H9 (cell line): ENCODE measurements at places on chromosomes 11 and 22. TPM values are rescaled to one million over a fixed set of nuclear protein-coding genes. Genes with fewer than 3 reads are reported as not detected.
A peak's percentile ranks its signal among the peaks of the same experiment; 100 is the strongest.

DNA sequence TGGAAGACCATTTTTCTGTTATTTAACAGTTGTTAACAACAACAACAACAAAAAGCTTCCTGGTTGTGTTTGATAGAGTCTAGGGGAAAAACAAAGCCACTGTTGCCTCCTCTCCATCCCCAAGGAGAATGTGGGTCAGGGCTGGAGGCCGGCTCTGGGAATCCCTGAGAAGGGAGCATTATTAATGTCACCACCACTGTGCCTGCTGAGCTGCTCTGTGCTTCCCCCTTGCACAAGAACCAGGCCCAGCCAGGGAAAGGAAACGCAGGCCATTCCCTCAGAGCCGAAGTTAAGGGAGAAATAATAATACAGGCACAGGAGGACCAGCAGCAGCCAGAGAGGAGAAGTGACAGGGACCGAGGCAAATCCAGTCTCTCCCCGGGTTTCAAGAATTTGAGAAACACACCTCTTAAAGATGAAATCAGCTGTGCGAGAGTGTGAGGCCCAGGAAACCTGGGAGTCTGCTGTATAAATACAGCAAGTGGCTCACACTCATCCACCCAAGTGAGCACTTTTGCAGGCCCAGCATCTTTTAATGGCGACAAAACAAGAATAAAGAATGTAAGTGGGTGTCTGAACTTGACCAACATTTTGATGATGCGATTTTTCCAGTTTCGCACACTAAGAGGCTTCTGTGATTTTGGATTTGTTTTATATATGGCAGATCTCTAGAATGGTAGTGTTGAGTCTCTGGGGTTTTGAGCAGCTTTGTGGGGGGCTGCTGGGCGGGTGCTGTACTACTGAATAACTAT lies 539.2 kb downstream of the NTM start:
- no peak for DNase-seq

DNA sequence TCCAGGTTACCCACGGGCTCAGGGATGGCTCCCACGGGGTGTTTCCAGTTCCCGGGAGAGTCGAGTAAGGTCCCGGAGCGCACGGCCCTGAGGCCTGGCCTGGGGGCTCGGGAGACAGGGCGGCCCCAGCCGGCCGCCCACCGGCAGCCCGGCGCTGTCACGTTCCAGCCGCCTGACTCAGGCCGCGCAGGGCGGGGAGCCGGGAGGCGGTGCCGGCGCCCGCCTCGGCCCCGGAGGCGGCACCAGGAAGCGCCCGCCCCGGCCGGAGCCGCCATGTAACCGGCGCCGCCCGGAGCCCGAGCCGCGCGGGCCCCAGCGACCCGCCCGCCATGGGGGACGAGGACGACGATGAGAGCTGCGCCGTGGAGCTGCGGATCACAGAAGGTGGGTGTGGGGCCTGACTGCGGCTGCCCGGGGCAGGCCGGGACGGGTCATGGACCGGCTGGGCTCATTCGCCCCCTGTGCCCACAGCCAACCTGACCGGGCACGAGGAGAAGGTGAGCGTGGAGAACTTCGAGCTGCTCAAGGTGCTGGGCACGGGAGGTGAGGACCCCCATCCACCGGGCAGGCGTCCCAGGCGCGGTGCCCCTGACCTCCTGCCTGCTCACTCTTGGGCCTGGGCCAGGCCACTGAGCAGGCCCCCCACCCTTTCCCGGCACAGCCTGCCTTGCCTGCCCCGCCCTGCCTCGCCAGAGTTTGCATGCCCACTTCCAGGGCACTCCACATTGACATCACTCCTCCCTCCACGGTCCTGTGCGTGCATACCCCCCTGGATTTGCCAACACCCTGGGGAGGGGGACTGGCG lies at the start of gene RPS6KA4:
TSS of gene RPS6KA4 (plus strand) at position 256 of the 805 bp plus-strand sequence. CDS start at position 330, 74 bp downstream.
- no peak for DNase-seq

DNA sequence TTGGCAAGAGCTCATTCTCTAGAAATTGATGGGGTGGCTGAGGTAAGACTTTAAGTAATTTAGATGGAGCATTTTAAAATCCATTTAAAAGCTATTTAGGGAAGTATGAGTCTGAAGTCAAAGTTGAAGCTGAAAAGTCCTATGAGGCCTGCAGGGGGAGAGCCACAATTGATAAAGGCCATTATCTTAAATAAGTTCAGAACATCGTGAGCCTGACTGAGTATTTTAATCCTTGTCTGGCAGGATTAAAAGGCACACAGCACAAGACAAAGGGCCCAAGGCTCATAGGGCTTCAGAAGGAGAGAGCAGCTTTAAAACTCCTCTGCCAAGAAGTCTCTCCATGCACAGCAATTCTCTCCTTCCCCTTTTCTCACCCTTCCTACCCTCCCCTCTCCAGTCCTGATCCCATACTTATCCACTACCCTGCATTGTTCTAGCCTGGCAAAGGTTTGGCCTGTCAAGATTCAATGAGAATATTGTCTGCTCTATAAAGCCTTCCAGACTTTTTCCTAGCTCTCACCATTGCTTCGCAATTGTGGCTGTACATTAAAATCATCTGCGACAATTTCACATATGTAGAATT lies 1312.9 kb downstream of the FAM181B start:
- peak; percentile 34 for DNase-seq

DNA sequence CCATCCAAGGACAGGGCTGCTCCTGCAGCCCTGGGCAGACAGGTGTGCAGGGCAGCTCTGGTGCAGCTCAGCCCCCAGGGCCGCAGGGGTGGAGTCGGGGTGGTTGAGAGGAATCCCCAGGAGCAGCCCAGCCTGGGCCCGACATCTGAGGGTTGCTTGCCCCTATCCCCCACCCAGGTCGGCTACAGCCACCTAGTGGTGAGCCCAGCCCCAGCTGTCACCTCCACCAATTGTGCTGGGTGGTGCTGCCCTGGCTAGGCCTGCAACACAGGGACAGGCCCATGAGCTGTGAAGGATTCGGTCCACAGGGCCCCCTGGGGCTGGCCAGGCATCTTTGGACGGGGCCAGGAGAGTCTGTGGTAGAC lies 29.6 kb downstream of the RTN4R start:
- DNase-seq: peak; percentile 92

- no peak for DNase-seq
Observed at GRCh38 chr11:2924821-2925675, 4.2 kb downstream of the PHLDA2 start.

GRCh38 chr22:49006207-49007012 lies 821.3 kb downstream of the BRD1 start:
- DNase-seq: peak; percentile 12

- DNase-seq: no peak
Observed at GRCh38 chr11:87266751-87267150, 229.0 kb downstream of the TMEM135 start.

DNA sequence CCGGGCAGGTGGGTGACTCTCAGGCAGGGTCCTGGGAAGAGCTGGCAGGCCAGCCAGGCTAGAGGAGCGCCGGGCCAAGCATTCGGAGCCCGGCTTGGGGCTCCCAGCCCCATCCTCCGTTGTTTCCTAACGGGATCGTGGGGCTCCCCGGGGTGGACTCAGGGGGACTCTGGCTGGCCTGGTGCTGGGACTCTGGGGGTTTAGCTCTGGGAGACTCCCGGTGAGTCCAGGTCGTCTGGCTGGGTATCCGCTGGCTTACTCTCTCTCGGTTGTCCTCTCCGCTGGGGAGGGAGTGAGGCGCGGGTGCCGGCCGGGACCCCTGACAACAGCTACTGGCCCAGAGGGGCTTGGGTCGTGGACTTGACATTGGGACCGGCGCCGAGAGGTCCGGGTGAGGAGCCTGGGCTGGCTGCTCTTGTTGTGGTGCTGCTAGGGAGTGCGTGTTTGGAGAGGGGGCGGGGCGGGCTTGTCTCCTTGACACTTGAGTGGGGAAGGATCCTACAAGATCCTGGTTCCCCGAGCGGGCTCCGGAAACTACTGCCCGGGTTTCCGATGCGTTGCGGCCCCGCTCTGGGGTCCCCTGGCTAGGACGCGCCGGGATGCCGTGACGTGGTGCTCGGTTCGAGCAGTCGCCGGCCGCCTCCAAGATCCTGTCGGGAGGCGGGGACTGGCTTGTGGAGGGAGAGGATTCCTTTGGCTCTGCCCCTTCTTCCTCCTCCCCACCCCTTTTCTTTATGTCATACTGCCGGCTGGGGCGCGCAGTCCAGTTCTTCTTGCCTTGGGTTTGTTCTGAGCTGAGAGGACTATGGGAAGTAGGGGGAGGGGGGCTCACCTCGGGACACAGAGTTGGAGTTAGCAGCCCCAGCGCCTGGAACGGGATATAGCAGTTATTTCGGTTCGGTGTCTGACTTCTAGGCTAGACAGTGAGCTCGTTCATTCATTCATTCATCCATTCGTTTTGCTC lies 585 bp downstream of the EMSY start:
- DNase-seq: peak; percentile 88

- no peak for DNase-seq
Observed at GRCh38 chr11:104106136-104106754, 57.7 kb downstream of the PDGFD start.

GRCh38 chr22:33472462-33473344 lies 414.5 kb upstream of the SYN3 start:
- DNase-seq: no peak

GRCh38 chr11:17760102-17761029 lies 25.8 kb downstream of the KCNC1 start:
- peak; percentile 92 for DNase-seq

- DNase-seq: no peak
Observed at GRCh38 chr22:27616033-27616432, 185.5 kb downstream of the MN1 start.

- no peak for DNase-seq
Observed at GRCh38 chr11:110886288-110886970, 174.2 kb upstream of the ARHGAP20 start.

DNA sequence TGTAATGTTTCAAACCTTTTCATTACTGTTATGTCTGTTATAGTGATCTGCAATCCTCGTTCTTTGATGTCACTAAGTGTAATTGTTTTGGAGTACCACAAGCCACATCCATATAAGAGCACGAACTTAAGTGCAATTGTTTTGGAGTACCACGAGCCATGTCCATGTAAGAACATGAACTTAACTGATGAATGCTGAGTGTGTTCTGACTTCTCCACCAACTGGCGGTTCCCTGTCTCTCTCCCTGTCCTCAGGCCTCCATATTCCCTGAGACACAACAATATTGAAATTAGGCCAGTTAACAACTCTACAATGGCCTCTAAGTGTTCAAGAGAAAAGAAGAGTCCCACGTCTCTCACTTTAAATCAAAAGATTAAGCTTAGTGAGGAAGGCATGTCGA lies 23.5 kb downstream of the TESMIN start:
- no peak for DNase-seq

DNA sequence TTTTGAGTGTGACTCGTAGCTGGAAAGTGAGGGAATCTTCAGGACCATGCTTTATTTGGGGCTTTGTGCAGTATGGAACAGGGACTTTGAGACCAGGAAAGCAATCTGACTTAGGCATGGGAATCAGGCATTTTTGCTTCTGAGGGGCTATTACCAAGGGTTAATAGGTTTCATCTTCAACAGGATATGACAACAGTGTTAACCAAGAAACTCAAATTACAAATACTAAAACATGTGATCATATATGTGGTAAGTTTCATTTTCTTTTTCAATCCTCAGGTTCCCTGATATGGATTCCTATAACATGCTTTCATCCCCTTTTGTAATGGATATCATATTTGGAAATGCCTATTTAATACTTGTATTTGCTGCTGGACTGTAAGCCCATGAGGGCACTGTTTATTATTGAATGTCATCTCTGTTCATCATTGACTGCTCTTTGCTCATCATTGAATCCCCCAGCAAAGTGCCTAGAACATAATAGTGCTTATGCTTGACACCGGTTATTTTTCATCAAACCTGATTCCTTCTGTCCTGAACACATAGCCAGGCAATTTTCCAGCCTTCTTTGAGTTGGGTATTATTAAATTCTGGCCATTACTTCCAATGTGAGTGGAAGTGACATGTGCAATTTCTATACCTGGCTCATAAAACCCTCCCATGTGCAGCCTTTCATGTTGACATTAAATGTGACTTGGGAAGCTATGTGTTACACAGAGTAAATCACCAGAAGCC lies 11.0 kb downstream of the OR51E1 start:
- DNase-seq: no peak

DNA sequence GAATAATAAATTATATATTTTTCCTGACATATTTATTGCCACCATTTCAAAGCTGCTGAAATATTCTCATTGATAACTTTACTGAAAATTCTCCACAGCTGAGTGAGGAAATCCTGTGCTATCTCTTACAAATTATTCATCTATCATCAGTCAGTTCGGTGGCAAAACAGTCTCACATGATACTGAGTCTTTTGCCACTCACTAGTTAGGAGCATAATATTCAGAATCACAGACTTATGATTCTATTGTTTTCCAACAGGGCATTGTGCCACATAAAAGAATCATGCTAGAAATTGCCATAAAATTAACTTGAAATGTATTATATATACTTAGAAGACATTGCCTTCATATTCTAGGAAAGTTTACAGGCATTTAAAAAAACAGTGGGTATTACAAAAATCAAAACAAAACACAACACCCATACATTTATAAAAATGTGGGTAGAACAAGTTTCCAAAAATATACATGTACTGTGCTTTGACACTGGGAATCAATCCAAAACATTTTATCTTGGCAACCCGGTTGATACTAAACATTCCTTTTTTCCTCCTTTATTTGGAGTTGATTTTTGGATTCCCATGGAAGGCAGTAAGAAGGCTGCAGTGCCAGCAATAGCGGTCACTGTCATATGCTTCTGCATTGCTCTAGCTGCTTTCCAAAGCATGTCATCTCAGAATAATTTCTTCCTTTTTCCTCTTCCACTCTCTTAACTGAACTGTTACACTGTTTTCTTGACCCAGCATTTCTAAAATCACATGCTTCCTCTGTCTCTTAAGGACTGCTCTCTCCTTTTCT lies 42.5 kb downstream of the ATG16L2 start:
- DNase-seq: no peak

GRCh38 chr11:59415111-59415510 lies 11.1 kb downstream of the OR5A2 start:
- no peak for DNase-seq

- no peak for DNase-seq
Observed at GRCh38 chr11:121067453-121067852, 33.6 kb upstream of the TECTA start.

The SIPA1 gene
- total RNA-seq: 32.0 and 37.4 TPM in 2 replicates

The SAAL1 gene
- total RNA-seq: 34.4 and 43.5 TPM in 2 replicates

The NXPE4 gene
- total RNA-seq: not detected in 2 replicates

The GPR83 gene
- total RNA-seq: 0.15 TPM in 1 of 2 replicates, not detected in the other

The GGTLC3 gene
- total RNA-seq: not detected in 2 replicates

The CALCA gene
- total RNA-seq: 0.29 TPM in 1 of 2 replicates, not detected in the other

The FBLN1 gene
- total RNA-seq: 137 and 140 TPM in 2 replicates

The MB gene
- 0.29 and 0.55 TPM in 2 replicates for total RNA-seq

The CSF2RB gene
- total RNA-seq: not detected in 2 replicates

The RNF26 gene
- total RNA-seq: 56.2 and 57.6 TPM in 2 replicates

The CACNA1I gene
- 0.50 and 0.53 TPM in 2 replicates for total RNA-seq
